T-cell (primary cell): ENCODE measurements at places on chromosomes 5 and 9.

DNA sequence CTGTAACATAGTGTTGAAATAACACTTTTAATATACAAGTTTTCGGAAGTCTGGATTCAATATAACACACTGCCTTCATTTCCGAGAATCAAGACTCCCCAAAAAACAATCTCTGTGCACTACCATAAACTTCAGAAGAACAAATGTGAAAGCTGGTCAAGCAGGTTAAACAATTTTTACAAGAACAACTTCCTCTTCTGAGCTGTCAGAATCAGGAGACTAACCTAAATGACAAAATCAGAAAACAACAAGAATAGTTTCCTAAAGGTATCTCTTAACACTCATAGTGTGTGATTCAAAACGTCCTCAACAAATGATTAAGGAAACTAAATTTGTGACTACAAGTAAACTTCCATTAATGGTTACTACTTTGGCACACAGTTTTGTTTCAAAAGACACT lies 11.6 kb downstream of the C9orf72 start:
- DNase-seq, result no peak

- no peak for DNase-seq
These were observed 12.1 kb downstream of the JAK2 start for GRCh38 chr9:4997196-4997595.

- DNase-seq, result peak; percentile 23
These were observed at the start of gene GSN for GRCh38 chr9:121267689-121268597. TSS of gene GSN (plus strand) at chr9:121268162. CDS start at chr9:121301972, 33,810 bp downstream.

DNA sequence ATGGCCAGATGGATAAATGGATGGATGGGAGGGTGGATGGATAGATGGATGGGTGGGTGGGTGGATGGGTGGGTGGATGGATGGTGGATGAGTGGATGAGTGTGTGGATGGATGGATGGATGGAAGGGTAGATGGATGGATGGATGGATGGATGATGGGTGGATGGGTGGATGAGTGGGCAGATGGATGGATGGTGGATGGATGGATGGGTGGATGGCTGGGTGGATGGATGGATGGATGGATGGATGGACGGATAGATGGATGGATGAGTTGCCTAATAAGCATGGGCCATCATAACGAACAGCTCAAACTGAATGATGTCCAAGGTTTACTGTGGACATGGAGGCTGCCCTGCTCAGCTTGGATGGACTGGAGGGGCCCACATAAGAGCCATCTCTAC lies 89.8 kb upstream of the SMIM23 start:
- DNase-seq, result no peak

DNA sequence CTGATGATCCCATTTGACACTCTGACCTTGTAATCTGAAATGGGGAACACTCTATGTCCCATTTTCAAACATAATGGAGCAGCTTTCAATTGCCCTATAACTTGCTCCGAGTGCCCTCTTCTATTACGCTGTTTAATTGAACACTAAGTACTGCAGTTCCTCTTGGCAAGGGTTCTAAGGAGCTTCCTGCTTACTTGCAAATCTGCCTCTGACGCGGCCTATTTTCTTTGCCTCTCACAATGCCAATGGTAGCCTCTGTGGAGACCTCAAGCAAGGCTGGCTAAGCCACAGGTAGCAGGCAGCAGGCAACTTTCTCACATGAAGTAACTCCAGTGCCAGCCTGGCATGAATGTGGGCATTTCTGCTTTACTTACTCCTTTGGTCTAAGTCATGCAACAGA lies 443.4 kb upstream of the TRPC7 start:
- DNase-seq, result no peak

- no peak for DNase-seq
These were observed 1603.0 kb upstream of the C9orf72 start for GRCh38 chr9:29176231-29176630.

DNA sequence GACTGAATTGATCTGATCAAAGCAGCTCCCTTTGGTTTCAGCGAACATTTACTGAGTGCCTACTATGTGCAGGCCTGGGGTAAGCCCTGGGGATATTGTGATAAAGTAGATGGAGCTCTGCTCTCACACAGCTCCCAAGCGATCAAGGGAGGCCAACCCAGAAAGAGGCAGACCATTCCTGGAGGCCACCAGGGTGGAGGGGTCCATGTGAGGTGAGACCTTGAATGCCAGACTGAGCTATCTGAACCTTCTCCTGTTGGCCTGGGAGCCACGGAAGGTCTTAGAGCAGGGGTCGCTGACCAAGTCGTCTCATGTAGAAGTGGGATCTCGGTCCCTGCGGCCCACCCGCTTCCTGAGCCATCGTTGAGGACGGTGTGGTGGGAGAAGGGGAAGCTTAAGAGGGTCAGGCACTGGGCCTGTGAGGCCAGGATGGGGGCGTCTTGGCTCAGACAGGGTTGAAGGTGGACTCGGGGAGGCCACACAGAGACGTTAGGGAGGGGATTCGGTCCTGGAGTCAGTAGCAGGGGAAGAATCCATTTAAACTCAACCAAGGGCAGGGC lies 62.2 kb upstream of the IL17B start:
- DNase-seq, result no peak

- no peak for DNase-seq
These were observed 92.8 kb downstream of the CDC42SE2 start for GRCh38 chr5:131356619-131357018.

DNA sequence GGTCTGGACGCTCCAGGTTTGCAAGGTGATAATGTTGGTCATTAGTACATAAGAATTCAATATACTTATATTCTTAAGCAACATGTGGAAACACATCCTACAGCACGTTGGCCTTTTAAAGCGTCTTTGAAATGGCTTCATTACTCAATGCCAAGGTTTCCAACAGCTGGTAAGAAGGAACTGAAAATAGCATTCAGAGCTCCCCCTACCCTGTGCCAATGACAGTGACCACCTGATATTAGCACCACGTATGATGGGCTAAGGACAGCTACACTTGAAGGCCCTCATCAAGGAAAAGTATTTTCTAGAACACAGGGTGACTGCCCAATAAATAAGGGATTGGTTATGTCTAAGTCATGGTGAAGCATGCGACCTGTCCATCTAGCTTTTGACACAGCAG lies 9.9 kb downstream of the ZNF622 start:
- no peak for DNase-seq

DNA sequence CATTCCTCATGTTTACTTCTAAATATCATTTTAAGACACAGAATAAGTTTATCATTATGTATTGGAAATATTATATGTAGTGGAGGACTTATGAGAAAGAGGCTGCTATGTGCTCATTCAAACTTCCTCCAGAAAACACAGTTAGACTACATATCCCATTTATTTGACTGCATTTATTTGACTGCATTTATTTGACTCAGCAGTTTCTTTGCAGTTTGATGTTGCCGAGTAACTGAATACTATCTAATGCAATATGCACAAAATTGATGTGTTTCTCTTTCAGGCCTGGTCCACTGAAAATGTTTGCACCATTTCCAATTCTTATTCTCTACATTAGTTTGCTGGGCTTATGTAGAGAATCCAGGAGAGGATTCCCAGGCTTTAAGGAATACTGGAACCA lies 89.9 kb upstream of the FBN2 start:
- DNase-seq, result no peak

DNA sequence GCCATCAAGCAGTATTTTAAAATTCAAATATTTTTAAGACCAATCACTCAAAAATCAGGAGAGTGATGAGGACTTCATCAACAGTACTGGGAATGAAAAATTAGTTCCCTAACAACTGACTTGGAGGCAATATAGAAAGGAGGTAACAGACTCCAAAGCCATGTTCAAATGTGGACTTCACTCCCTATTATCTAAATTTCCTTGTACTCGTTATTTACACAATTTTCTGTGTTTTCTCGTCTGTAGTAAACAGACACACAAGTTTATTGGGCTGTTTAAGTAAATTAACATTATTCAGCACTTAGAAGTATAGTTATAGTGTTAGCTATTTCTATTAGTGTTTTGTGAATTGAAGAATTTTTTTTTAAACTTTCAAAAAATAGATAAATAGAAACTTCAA lies 159.5 kb upstream of the FTMT start:
- DNase-seq, result no peak

DNA sequence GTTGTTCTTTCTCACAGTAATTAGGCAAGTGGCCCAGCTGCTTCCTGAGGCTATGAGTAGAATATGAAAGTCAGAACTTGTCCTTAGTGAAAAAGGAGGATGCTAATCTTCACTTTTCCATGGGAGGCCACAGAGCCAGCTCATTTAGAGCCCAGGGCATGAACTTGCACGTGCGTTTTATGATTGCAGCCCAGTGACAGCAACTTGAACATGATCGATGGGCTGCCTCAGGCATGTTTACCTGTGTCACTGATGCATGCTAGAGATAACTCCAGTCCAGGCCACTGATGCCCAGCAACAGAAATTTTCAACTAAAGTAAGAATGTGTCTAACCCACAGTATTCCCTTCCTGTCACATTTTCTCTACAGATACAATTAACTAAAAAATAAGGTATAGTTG lies 179.3 kb downstream of the CTNND2 start:
- DNase-seq, result no peak

DNA sequence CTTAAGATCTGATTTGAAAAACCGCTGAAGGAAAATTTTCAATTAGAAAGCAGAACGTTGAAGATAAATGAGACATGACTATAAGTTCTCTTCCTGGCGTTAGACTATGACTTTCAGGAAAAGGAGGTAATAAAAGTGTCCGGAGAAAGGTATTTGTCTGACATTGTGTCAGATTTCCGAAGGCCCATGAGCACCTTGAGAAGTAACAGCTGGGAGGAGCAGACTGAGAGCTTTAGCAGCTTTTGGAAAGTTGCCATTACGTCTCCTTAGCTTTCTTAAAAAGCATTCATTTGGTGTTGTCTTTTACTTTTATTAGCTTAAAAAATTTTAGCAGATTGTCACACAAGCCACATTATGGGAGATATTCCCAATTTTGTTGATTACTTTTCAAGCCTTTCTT lies 363.5 kb downstream of the NDUFS4 start:
- DNase-seq, result no peak

DNA sequence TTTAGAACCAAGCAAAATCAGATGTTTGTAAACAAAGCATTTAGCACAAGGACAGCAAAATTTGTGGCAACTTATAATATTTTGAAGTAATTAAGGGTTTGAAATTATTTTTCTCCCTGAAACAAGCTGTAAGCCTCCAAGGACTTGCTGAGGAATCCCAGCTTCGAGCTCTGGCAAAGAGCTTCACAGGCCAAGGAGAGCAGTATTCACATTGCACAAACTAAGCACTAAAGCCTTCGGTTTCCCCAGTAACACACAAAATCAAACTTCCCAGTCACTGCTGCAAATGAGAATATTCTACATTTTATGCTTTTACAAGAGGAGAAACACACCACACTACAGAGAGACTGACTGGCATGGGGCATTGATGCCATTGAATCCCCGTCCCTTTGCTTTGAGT lies 101.9 kb downstream of the WDR41 start:
- no peak for DNase-seq

DNA sequence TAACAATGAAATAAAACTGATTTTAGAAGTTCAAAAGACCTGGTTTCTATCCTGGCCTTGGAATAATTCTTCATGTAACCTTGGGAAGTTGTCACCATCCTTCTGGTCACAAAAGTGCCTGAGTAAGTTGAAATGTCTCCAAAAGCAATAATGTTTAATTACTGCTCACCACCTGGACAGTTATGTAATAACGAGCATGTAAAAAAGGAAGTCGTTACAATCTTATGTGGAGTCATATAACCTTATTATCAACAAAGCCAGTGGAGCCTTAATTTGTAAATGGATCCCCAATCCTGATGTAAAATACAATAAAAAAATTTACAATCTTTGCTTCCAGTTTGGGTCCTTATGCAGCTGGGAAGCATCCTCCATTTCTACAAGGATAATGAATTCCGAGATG lies 64.2 kb upstream of the GPR151 start:
- no peak for DNase-seq

DNA sequence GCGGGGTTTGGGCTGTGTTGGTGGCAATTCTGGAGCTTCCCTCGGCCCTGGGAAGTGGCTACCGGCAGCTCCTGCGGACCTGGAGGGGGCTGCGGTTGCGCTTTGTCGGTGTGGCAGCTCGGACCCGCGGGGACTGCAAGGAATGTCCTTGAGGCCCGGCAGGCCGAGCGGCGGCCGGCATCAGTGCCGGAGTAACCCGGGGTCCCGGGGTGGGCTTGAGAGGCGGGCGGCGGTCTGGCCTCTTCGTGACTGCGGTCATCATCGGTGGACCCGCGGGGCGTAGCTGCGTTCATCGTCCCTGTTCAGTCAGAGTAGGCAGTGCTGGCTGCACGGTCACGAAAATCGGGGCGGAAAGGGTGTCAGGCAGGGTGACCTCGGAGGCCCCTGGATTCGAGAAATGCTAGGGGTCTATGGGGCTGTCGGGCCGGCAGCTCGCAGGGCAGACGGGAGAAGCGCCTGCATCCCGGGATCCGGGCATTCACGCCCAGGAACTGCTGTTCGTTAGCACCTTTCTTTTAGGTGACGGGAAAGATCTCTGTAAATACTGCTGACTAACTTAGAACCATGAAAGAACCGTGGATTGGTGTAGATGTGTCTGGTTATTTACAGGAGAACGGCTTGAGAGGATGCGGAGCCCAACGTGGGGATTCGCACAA lies 474 bp downstream of the HMGCR start:
- peak; percentile 11 for DNase-seq

DNA sequence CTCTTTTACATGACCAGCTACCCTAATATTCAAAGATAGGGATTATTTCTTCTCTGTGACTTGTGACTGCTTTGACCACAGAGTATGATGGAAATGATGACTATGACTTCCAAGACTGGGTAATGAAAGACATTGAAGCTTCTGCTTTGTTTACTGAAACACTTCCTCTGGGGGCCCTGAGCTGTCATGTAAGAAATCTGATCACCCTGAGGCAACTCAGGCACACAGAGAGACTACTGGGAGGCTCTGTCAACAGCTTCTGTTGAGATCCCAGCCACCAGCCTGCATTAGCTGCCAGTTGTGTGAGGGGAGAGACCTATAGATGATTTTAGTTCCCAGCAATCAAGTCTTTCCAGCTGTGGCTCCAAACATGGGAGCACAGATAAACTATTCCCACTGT lies 76.5 kb downstream of the KCTD16 start:
- DNase-seq, result no peak

DNA sequence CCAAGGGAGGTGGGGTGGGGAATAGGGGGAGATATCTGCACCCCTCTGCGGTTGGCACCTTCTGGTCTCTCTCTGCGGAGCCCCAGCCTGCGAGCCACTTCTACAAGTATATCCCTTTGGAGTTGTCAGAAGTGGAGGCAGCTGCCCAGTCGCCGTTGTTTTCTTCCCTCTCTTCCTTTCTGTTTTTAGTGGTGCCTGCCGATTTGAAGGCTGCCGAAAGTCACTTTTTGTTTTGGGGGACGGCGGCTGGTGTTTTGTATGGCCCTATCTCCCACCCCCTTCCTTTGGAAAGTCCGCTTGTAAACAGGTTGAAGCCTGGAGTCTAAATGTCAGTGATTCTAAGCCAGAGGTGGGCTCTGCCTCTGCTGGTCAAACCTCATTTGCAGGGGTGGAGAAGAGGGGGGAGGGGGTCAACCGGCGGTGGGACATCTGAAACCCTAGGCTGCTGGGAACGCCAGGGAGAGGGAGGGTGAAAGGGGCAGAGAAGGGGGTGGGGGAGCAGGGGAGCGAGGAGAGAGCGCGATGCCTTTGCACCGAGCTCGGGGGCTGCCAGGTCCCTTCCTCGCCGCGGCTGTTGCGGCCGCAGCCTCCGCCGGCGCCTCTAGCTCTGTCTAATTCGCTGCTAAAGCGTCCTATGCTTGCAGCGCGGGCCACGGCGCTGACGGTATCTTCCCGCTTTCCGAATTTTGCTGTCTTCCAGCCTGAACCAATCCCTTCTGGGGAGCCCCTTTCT lies at the start of gene FGF10:
TSS of gene FGF10 (minus strand) at position 331 of the 733 bp plus-strand sequence. CDS start 738 bp downstream, outside the sequence.
- no peak for DNase-seq

GRCh38 chr9:79403495-79403894 lies 168.3 kb upstream of the TLE4 start:
- no peak for DNase-seq
